AML-193 (cell line): ENCODE measurements at places on chromosomes 3 and 15.

DNA sequence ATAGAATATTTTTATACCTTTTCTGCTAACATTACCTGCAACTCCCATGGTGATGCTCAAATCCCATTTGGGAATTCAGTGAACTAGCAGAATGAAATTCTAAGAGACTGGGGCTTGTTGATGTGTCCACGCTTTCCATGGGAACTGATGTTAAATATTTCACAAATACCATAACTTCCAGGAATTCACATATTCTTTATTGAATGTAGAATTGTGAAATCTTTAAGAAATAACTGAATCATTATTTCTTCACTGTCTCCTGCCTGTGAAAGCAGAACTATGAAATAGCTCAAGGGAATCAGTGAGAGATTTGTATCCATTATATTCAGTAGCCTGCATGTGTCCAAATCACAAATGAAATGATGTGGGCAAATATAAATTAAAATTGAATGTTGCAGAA lies 130.8 kb downstream of the SERPINI1 start:
- DNase-seq, result peak; percentile 95

DNA sequence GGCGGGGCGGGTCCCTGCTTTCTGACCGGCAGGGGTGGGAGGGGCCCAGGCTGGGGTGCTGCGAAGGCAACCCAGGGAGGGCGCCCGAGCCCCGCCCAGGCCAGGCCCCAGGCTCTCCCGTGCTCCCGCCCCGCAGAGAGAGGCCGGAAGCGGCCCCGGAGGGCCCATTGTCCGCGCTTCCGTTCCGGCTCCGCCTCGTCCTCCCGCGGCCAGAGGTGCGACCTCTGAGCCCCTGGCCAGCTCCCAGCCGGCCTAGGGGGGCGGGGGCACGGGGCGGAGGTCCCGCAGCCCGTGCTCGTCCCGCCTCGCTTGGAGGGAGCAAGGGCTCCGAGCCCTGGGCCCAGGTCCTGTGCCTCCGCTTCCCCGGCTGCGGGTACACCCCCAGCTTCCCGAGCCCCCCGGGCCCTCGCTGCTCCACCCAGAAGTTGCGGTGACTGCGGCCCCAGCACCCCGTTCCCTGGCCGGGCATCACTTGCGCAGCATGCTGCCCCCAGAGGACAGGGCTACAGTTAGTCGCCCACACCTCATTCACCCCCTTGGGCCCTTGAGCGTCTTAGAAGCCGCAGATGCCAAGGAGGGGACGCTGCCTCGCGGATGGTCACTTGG lies 20.4 kb upstream of the PLXND1 start:
- peak; percentile 93 for DNase-seq

DNA sequence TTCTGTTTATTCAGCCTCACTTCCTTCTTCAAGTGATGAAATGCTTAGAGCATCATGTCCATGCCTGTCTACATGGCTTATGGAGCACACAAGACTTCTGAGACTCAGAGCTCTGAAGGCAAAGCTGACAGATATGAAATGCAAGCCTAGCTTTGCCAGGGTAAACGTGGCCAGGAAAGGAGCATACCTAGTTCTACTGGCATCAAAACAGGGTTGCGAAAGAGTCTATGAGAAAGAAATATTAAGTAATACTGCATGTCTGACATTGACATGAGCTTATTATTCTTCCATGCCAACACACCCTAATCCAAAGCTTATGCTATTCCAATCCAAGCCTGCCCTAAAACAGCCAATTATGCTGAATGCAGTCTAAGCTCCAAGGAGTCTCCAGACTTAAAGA lies 391.5 kb downstream of the ERC2 start:
- peak; percentile 3 for DNase-seq

GRCh38 chr3:112693186-112693585 lies 52.2 kb upstream of the CCDC80 start:
- no peak for DNase-seq

- DNase-seq, result peak; percentile 88
Observed at GRCh38 chr3:101803173-101803782, 24.3 kb downstream of the NXPE3 start.

GRCh38 chr15:95664450-95664849 lies 666.0 kb upstream of the NR2F2 start:
- DNase-seq, result no peak

DNA sequence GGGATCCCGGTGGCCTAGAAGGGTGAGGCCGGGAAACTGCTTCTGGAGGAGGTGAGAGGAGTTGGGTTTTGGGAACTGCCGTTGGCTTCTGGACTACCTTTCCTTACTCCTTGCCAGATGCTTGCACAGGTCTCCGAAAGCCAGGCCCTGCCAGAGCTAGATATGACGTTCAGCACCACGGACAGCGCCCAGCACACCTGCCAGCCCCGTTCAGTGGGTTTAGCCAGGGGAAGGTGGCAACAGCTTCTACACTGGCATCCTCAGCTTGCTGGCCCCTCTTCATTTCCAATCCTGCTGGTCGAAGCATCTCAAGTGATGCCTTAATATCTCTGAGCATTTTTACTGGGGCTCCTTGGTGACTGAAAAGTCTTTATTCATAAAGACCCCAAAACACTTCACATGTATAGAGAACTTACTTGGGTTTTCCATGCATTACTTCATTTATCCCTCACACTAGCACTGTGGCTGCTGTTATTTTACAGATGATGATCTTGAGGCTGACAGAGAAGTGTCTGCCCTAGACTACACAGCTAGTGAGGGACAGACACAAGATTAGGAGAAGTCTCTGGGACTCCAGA lies 21.9 kb downstream of the HCN4 start:
- no peak for DNase-seq

DNA sequence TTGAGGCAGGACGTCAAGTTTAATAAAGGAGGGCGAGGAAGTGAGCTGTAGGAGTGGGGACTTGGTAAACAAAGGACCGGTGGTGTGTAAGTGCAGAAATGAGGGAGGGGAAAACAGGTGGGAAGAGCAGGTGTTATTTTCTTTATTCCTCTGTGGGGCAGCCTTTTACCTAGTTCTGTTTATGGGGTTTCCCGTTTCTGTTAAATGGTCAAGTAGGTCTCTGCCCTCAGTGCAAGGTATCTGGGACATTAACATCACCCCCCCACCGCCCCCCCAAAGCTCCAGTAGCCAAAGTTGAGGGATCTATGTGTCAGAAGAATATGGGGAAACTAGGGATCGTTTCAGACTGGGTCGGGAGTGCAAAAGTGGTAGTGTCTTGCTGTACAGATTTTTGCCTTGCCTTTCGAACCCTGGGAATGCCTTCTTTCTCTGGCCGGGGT lies 893 bp downstream of the MGA start:
- peak; percentile 33 for DNase-seq

- no peak for DNase-seq
Observed at GRCh38 chr3:189937302-189938127, 183.2 kb downstream of the P3H2 start.

- no peak for DNase-seq
Observed at GRCh38 chr15:39132070-39132469, 448.8 kb upstream of the THBS1 start.

DNA sequence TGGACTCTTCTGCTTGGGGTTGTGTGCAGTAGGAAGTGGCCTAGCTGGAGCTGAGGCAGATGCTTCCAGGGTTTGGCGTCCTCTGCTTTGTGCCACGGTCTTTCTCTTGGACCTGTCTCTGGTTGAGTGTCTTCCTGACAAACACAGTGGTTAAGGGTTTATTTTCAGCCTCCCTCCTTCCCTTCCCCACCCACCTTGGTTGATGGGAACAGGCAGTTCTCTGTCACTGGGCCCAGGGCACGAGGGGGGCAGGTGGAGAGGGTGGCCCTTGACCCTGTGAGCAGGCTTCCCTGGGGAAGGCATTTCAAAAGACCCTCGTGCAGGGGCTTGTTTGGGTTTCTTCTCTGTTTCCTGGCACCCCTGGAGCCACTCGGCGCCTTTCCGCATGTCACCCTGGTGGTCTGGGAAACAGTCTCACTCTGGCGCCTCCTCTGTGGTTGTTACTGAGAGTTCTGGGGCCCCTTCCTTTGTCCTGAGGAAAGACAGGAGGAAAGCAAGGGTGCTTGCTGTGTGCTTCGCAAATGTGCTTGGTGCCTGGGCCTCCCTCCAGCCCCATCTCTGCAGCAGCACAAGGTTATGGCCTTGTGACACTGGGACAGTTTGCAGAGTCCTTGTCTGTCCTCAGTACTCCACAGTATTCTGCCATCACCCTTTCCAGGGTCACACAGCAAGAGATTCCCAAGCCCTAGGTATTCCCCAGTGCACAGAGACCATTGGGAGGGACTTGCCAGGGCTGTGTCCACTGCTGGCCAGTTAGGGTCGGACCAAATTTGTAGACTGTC lies 10.3 kb upstream of the STAB1 start:
- no peak for DNase-seq

- DNase-seq, result no peak
Observed at GRCh38 chr3:22581007-22581406, 622.1 kb upstream of the UBE2E2 start.

DNA sequence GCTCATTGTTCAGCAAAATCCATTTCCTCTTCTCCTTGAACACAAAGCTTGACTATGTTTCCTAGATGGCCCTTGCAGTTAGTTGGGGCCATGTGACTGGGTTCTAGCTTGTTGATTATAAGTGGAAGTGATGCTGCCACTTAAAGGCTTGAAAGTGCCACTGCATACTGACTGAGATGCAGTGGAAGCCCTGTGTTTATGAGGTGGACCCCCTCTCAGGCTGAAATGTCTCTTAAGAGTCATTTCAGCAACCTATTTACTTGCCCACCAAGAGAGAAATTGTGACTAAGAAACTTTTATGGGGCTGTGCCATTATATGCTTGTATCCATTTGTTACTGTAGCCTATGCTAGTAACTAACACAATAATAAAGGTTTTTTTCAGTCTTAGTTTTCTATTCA lies 8.4 kb upstream of the ANP32A start:
- DNase-seq, result peak; percentile 11

DNA sequence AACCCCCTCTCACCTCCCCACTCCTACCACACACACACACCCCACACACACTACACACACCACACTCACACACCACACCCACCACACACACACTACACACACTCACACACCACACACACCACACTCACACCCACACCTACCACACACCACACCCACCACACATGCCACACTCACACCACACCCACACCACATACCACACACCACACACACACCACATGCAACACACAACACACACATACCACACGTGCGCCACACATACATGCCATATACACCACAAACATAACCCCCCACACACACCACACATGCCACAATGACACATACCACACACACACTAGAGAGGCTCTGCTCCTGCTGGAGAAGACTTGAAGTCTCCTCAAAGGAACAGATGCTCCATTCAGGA lies 5.9 kb upstream of the ITPKA start:
- DNase-seq, result no peak

DNA sequence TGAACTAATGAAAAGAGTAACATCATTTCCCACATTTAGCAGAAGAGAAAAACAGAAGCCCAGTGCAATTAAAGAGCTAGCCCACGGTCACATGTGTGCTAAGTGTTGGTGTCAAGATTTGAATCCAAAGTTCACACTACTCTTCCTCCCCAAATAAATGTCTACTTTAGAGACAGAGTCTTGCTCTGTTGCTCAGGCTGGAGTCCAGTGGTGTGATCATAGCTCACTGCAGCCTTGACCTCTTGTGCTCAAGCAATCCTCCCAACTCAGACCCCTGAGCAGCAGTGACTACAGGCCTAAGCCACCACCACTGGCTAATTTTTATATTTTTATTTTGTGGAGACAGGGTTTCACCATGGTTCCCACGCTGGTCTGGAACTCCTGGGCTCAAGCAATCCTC lies 4.8 kb downstream of the OSBPL10 start:
- DNase-seq, result no peak

DNA sequence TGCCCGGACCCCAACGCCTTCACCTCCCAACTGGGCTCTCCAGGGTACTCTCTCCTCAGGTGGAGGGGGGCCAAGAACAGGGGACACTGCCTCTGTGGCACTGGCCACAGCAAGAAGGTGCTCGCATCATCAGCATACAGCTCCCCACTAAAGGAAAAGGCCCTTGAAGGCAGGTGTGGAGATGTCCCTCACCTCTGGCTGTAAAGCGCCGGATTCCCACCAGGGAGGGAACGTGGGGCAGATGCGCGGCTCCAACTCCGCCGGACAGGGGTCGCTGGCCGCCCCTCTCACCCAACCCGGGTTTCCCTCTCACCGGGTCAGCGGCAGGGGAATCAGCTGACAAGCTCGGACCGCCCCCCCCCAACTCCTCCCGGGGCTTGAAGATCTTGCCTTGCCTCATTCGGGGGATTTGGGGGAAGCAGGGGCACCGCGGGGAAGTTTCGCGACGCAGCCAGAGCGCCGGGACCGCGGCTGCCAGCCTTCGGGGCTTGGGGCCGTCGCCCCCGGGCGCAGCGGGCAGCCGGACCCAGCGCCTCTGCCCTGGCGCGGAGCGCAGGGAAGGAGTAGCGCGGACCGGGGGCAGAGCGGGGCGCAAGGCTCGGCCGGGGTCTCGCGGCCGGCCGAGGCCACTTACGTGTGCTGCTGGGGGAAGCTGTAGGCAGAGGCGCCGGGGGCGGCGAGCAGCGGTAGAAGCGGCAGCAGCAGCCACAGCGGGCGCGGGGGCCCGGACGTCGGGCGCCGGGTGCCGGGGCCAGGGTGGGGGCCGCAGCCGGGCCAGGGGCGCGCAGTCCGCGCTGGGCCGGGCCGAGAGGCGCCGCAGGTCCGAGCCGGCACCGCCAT lies 630 bp downstream of the CACNA2D2 start:
- DNase-seq, result no peak

- DNase-seq, result no peak
Observed at GRCh38 chr3:43185274-43185982, 79.5 kb upstream of the POMGNT2 start.

DNA sequence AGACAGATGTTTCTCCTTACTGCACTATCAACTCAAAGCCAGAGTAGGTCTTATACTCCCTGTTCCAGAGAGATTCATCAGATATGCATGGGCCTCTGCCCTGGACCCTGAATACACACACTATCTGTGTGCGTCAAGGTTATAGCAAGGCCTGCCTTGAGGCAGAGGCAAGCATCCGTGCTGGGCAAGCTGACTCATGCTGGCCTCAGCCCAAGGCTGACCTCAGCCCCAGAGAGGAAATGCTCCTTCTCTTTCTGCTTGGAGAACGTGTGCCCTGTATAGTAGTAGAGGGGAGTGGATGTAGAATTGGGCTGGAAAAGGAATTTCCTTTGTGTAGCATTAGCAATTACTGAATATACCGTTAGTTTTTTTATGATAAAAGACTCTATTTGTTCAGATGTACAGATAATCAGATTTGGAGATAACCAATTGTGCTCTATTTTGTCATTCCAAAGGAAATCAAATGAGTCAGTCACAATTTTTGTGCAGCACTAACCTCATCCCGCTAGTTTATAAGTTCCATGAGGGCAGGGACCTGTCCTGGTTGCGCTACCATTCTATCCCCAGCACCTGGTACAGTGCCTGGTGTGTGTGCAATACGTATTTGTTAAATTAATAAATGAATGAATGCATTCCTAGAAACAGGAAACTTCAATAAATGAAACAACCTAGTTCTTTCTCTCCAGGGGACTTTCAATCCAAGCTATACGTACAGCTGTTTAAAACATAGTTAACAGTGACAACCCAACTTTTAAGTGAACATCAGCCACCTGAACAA lies 13.3 kb upstream of the PAQR9 start:
- DNase-seq, result peak; percentile 90

DNA sequence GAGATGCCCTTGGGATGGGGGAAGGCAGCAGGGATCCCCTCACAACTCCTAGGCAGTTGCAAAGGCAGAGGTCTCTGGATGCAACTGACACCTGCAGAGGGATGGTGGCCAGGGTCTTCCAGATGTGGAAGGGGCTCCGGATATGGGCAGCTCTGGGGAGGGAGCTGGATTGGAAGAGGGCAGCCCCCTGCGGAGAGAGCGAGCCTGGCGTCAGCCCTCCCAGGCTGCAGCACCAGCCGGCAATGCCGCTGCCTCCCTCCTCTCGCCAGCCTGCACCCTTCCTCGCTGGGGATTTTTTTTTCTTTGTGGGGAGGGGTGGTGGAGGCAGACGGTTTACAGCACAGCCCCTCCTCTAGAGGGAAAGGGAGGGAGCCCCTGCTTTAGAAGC lies 1.6 kb downstream of the INSYN1 start:
- DNase-seq, result no peak
